ENCODE measurements at places on chromosomes 6 and 20.

DNA sequence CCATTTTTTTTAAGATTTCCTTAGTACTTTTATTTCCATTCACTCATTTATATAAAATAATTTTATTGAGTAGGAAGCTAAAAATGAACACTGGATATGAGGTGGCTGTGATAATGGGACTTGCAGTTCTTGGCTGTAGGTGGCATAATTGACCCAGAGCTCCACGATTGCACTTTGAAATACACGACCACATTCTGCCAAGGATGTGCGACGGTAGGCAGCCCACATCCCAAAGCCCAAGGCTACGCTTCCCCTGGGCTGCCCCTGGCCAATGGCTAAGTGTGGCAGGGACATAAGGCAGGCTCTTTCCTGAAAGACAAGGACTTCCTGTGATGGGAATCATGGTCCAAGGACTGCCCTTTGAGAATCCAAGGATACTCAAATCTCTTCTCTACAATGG, 43.7 kb upstream of the ADTRP start:
- no peak for DNase-seq

DNA sequence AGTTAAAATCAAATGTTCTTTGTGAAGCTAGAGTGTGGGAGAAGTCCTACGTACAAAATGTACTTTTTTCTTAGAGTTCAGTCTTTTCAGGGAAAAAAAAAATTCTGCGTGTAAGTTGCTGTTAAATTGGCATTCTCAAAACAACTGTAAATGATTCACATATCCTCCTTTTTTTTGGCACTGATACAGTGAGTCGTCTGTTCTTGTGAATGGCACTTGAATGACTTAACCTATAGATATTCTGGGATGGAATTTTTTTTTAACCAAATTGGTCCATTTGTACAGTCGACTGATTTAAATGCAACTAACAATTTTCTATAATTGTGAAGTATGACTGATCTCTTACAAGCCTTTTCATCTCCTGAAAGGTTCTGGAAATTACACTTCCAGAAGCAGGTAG, 5.5 kb upstream of the JAG1 start:
- no peak for DNase-seq

DNA sequence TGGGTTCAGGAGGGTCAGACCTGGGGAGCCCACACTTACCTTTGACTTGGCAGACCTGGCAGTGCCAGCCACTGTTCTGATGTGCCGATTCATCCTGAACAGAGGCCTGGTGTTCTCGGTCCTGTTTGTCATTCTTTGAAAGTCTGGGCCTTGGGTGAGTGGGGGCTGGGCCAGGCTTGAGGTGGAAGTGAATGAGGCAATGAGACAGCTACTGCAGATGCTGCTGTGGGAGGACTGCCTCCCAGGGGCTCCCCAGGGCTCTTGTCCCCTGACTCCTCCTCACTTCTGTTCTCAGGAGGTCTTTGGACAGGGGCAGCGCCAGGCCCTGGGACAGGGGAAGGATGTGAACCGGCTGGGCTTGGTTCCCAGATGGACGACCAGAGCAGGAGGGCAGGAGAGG, 5.6 kb upstream of the TREML4 start:
- no peak for DNase-seq

DNA sequence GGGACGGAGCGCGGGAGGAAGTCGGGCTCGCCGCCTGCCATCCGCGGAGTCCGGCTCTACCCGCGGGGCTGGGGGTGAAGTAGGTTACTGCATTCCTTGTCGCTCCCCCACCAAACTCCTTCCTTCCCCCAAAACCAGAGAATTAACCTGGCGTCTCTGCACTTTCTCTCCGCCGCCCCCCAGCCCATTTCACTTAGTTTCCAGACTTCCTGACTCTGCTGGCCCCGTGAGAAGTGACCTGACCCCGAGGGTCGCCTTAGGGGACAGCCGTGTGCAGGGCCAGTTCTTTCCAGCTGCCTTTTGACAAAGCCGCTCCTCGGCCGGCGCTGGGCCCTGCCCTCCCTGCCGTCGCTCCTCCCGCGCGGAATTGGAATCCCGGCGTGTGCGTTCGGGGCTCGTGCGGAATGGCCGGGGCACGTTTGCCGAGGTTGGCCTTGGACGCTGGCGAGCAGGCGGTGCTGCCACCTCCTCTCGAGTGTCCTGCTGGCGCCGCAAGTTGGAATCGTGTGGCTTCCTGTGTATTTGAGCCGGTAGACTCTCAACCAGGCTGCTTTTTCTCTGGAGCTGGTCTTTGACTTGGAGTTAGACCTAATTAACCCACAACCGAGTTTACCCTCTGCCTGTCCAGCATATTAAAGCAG, 650 bp downstream of the DCBLD1 start:
- peak; percentile 30 for DNase-seq

GRCh38 chr6:100806296-100806695, 74.8 kb downstream of the ASCC3 start:
- no peak for DNase-seq

DNA sequence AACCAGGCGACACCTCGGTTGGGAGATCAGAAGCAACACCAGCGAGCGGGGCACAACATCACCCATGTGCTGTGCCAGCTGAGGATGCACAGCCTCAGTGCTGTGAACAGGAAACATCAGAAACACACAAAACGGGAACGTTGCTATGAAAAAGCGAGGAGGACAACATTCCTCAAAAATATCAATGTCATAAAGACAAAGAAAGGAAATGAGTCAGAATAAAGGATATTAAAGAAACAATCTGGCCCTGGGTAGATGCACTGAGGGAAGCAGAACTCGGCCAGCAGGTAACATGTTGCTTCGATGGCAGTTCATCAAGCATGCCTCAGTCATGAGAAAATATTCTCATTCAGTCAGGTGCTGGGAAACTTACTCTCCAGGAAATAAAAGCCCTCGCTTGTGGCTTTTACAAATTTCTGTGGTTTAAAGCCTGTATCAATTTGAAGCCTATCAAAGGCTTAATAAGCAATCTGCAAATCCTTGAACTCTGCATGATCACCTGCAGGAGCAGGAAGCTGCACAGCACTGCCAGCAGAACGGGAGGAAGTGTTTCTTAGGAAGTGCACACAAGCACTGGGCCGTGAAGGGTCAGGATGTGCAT, 77.5 kb downstream of the GINS1 start:
- DNase-seq = no peak

GRCh38 chr20:58503668-58504067, 11.5 kb downstream of the APCDD1L start:
- DNase-seq = no peak

- no peak for DNase-seq
These were observed 39.5 kb downstream of the UNC5CL start for GRCh38 chr6:40999569-40999968.

DNA sequence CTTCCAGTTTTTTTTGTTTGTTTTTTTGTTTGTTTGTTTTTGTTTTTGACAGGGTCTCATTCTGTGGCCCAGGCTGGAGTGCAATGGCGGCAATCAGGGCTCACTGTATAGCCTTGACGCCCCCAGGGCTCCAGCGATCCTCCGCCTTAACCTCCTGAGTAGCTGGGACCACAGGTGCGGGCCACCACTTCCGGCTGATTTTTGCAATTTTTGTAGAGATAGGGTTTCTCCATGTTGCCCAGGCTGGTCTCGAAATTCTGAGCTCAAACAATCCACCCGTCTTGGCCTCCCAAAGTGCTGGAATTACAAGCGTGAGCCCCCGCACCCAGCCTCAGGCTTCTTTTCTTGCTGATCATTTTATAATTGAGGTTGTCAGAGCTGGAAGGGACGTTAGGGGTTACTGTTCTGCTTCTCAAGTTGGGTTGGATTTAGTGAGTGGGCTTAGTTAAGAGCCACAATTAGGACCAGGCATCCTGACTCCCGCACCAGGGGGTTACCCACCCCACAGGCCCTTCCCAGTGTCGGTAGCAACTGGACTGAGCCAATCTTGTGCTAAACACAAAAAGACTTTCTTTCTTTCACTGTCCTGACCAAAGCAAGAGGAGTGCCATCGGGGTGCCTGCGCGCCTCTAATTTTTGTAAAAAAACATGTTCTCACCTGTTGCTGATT, 13.1 kb upstream of the ZSCAN9 start:
- DNase-seq = no peak

DNA sequence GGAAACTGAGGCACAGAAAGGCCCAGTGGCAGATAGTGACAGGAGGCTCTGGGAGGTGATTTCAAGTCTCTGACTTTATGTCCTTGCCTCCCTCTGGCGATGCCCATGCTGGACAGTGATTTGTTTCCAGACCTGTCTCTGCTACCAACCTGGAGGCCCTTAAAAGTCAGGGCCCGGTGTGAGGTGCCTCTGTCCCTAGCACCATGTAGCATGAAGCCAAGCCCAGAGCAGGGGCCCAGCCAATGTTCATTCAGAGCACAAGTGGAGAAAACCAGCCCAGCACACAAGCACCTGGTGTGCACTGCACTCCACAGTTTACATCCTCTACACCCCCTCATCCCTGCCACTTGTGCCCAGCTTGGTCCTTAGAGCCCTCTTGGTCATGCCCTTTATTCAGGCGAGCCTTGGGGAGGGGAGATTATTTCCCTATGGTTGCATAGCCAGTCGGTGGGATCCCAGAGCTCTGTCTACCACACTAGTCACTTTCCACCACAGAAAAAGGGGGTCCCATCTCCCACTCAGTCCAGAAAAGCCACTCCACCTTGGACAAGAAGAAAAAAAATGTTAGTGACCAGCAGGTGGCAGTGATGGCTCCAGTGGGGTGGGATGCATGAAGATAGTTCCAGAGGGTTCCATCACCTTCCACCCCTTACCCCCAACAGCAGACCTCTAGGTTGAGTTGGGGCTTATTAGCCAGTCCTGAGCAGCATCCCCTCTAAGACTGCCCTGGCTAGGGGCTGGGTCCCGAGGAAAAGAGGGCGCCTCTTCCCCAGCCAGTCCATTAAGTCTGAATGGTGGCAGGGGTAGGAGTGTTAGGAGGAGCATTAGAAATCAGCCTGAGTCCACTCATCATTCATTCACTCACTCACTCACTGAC, 30.9 kb downstream of the KIAA1755 start:
- DNase-seq = no peak

DNA sequence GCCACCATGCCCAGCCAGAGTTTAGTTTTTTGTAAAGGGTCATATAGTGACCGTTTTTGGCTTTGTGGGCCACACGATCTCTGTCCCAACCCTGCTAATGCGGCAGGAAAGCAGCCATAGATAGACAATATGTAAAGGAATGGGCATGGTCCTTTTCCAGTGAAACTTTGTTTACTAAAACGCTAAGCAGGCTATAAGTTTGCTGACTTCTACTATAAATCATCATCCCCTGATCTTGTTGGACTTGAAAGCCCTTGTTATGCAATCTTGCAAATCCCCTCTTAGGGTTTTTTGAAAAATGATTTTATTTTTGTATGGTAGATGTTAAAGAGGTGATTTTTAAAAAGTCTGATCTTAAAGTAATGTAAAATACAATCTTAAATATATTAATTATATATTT, 63.6 kb downstream of the CBFA2T2 start:
- DNase-seq = no peak

DNA sequence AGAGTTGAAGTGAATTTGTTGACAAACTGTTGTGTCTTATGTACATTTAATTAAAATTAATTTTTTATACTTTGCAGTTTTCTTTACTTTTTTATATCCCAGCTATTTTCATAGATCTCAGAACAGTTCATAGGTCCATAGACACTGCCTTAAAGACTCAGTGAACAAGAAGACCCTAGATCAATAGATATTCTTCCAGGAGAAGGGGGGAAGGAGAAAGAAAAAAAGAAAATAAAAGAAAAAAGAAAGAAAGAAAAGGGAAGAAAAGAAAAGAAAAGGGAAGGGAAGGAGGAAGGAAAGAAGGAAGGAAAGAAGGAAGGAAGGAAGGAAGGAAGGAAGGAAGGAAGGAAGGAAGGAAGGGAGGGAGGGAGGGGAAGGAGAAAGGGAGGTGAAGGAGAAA, 130.8 kb downstream of the MAFB start:
- no peak for DNase-seq

- no peak for DNase-seq
These were observed 56.9 kb downstream of the PREX1 start for GRCh38 chr20:48770700-48771442.

GRCh38 chr20:19074828-19075516, 137.5 kb upstream of the SLC24A3 start:
- DNase-seq = no peak

GRCh38 chr6:106858653-106859092, 115.9 kb downstream of the CD24 start:
- DNase-seq = no peak

- no peak for DNase-seq
These were observed 40.1 kb upstream of the DYNLRB1 start for GRCh38 chr20:34475979-34476736.

- DNase-seq = no peak
These were observed 516.8 kb downstream of the BCKDHB start for GRCh38 chr6:80623066-80623815.

DNA sequence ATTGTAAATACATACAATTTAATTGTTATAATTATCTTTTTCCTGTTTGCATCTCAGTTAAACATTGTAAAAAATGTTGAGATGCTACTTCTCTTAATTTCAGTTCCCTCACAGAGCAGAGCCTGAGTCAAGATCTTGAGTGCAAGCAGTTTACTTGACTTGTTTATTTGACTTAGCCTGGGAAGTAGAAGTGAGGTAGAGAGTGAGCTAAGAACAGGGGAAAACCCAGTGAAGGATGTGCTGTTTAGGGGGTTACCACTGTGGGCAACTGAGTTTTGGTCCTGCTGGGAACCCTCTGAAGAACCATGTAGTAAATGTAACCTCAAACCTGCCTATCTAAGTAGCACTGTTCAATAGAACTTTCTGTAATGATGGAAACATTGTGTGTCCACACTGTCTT, 495.2 kb upstream of the FLRT3 start:
- no peak for DNase-seq

DNA sequence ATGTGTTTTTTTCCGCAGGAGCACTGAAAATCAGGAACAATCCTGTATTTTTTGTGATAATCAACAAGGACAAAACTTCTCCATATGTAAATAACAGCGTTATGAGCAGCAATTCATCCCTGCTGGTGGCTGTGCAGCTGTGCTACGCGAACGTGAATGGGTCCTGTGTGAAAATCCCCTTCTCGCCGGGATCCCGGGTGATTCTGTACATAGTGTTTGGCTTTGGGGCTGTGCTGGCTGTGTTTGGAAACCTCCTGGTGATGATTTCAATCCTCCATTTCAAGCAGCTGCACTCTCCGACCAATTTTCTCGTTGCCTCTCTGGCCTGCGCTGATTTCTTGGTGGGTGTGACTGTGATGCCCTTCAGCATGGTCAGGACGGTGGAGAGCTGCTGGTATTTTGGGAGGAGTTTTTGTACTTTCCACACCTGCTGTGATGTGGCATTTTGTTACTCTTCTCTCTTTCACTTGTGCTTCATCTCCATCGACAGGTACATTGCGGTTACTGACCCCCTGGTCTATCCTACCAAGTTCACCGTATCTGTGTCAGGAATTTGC, at the start of gene TAAR6:
TSS of gene TAAR6 (plus strand) at position 102 of the 557 bp plus-strand sequence. CDS start at position 102, 0 bp downstream.
- DNase-seq = no peak

DNA sequence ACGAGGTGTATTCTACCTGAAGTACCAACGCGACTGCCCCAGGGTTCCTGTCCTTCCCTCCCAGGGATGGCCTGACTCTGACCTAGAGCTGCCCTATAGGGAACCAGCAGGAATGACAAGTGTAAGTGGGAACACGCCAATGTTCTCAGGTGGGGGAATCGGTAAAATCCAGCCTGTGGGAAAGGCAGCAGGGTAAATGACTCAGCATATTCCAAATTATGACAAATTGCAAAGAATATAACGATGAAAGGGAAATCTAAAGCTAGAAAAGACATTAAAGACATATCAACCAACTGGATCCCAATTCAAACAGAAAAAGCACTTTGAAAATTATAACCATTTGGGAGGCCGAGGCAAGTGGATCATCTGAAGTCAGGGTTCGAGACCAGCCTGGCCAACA, 41.8 kb downstream of the KIF16B start:
- no peak for DNase-seq

Measured in NCI-H2171 (cell line).